ENCODE measurements at places on chromosomes 7 and 10.
A peak's percentile ranks its signal among the peaks of the same experiment; 100 is the strongest.

DNA sequence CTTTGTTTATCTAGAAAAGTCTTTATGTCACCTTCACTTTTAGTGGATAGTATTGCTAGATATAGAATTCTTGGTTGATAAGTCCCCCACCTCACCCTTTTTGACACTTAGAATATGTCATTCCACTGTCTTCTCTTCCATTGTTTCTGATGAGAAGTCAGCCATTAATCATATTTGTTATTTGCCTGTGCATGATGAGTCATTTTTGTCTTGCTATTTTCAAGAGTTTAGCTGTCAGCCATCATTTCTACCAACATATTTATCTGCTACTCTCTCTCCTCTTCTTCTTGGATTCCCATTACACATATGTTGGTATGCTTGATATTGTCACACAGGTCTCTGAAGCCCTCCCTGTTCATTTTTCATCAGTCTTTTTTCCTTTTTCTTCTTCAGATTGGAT lies 160.8 kb upstream of the TCF7L2 start:
- DNase-seq = no peak

DNA sequence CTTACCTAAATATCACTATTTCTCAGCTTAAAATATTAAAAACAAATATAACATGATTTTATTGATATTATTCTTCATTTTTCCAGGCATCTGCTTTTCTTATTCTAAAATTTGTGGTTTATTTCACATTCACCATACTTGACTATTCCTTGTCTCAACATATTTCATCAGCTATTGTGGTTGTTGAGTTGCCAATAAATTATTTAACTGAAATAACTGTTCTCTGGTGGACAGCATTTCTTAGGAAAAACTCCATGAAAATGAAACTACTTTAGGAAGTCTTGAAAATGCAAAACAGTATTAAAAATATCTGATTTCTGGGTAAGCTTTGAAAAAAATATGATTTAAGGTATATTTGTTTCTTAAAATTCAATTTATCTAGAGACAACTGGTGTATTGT lies 122.9 kb upstream of the SEMA3A start:
- DNase-seq = no peak

DNA sequence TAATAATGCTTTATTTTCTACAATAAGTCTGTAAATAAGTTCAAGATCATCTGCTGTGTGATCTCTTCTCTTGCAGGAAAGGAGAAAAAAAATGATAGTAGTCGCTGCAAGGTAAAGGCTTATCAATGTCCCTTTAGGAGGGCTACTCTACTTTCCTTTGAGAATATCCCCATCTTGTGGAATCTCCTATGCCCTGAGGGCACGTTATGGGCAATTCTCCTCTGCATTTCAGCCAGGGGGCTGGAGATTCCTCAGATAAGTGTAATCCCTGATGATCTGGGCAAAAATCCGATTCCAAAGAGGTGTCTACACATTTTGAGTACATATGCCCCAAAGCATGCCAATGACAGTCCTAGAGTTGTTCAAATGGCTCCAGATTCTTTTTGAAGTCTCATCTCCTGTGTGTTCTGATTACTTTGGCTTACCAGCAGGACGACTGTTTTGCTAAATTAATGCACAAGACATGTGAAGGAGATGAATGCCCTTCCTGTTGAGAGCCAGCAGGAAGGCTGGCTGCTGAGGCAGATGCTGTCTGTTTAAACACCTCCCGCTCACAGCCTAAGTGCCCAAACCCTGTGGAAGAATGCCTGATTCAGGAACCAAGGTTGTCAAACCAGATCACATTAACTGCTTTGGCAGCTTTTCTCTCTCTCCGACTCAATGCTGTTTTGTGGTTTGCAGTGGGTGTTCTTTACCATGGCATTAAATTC lies 171.2 kb upstream of the COL1A2 start:
- DNase-seq = no peak

GRCh38 chr7:25847336-25848070 lies 304.5 kb upstream of the NFE2L3 start:
- DNase-seq = no peak

DNA sequence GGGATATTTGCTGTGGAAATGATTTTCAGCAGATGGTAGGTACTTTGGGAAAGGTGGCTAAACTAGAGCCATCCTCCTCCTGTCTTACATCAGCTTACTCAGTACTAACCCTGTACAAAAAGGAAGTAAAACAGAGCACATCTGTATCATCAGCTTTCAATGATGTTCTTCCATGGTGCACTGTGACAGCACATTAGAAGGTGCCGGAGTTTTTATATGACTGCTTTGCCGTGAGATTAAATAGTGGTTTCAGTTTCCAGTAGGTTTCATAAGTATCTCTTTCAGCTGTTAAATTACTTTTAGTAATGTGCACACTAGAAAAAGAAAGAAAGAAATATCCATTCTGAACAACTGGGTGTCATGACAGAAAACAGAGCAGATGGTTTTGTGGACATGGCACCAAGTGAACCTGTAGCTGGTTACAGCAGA lies 86.5 kb downstream of the ARID5B start:
- DNase-seq = peak; percentile 36
